Activated CD8-positive, alpha-beta memory T cell treated with anti-CD3 and anti-CD28 coated beads for 4 hours (primary cell): ENCODE measurements at places on chromosomes 6 and 20.

DNA sequence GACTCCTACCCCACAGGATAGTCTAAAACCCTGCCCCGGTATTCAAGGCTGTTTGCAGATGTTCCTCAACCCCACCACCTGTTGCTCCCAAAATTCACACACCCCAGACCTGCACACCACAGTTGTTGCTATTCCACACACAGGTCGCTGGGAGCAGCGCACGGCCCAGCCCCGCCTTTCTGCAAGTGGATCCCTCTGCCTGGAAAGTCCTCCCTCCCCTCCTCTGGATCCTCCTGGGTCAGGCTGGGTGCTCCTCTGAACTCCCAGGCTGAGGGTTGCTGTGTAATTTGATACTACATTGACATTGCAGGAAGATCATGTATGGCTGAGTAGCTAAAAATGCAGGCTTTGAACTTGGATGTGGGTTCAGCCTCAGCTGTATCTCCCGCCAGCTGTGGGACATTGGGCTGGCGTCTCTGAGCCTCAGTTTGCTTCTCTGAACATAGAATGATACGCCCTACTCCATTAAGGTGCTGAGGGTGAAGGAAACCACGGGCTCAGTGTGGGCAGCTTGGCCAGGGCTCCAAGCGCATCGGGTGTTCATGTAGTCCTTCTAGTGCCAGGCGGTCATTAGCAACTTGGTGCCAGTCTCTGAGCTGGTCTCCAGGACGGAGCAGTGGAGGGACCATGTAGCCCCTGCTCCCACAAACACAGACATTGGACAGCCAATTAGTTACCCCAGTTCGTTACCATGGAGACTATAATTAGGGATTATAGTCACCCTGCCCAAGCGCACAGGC, 13.9 kb upstream of the CCN5 start:
- no peak for DNase-seq

DNA sequence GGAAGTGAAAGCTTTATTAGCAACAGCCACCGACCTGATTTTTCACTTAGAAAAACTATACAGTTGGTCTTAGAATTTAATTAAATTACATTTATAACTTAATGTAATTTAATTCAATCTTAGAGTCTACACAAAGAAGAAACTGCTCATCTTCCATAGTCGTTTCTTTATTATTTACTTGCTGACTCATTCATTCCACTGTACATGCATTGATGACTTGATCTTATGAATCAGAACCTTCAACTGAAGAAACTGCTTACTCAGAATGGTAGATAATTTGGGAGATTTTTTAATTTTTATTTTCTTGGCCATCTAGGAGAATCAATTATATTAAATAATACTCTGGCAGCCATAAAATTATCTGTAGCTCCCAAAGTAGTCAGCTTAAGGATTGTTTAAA, 1021.6 kb upstream of the FLRT3 start:
- no peak for DNase-seq

GRCh38 chr20:23156170-23156841, 70.2 kb upstream of the CD93 start:
- DNase-seq, result no peak

GRCh38 chr6:49453221-49453620, 9.8 kb downstream of the MMUT start:
- DNase-seq, result no peak

DNA sequence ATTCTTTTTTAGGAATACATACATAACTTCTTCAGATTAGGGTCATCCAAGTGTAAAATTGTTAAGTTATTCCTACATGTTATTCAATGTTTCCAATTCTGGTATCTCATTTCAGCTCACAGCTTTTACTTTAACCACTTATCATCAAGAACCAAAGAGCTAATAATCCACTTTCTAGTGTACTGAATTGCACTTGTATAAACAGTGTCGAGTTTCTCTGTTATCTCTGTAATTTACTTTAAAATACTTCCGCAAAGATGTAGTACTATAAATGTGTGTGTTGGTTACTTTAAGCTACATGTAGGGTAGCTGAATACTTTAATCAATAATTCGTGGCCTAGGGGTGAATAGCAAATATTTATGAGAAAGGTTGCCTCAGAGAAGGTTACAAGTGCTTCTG, 8.8 kb upstream of the GJA1 start:
- DNase-seq, result no peak

DNA sequence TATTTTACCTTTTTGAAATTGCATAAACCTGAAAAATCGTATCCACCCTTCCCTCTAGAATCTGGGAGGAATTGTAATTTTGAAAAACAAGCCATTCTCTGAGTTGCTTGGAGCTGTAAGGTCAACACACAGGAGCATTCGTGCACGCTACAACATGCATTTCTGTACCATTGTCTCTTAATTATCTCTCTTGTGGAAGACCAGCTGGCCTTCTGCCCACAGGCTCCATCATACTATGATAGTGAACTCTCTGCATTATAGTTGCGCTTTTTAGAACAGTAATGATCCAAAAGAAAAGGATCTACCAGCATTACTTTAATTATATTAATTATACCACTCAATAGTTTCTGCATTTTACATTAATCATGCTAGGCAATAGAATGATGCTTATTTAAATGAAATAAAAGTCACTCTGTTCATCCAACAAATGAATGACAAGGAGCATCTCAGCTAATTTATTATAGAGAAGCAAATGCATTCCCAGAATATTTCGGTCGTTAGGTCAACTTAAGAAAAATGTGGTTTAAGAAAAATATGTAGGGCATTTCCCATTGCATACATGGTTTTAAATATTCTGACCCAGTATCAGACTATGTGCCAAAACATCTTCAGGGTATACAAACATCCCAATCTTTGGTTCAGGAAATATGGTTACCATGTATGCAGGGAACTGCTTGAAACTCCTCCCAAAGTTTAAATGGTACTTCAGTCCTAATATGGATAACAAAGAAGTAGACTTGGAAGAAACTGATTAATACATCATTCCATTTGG, 263.5 kb downstream of the TFAP2A start:
- no peak for DNase-seq

- no peak for DNase-seq
Measured at GRCh38 chr6:149060985-149061760, 256.3 kb upstream of the TAB2 start.

- DNase-seq, result no peak
Measured at GRCh38 chr6:14434916-14435690, 317.5 kb downstream of the CD83 start.

GRCh38 chr20:1465470-1466210, 1.0 kb downstream of the NSFL1C start:
- no peak for DNase-seq

DNA sequence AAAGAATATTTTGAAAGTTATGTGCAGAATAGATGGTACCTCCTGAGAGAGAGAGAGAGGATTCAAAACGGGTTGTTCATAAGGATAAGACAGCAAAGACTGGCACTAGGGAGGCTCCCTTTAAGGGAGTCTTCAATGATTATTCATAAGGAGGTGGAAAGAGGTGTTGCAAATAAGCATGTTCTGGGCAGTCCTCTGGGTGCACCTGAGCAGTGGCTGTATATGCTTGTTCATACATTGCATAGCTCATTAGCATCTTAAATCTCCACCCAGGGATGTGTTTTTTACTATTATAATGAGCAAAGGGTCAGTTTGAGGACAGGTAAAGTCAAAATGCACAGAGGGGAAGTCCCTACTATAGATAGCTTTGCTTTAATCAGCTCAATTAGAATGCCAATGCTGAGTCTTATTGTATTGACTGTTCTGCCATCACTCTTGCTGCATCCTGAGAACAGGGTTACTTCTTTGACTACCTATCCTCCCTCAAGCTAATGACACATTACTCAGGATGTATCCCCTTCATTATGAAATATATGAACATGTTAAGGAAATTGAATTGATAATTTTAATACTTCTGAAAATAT, 10.0 kb upstream of the SIRPG start:
- no peak for DNase-seq

DNA sequence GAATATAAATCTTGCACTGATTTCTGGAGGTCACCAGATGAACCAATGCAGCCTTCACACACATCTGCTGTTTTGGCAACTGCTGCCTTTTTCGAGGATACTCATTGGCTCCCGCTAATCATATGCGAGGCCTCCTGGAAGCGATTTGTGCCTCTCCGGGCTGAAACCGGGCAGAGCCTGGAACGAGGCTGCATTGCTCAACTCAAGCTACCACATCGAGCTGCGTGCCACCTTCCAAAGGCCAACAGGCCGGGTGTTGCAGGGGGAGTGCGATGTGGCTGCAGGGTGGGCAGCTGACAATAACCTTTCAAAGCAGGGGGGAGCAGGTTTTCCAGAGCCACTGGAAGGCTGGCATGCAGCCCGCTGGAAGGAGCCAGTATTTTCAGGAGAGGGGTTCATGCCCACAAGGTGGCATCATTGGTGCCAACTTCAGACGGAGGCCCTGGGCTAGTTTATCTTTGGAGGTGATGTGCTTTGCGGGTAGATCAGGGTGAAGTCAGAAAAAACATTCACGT, 122.6 kb upstream of the IFNGR1 start:
- DNase-seq, result peak; percentile 33
